ENCODE measurements at places on chromosomes 4 and X. TPM values are rescaled to one million over a fixed set of nuclear protein-coding genes. Genes with fewer than 3 reads are reported as not detected.

The DOK7 gene
- total RNA-seq: under 0.01 TPM

The AFP gene
- total RNA-seq: not detected

The FRAS1 gene
- 28.3 TPM for total RNA-seq

The FGFBP1 gene
- not detected for total RNA-seq

The MTMR8 gene
- 0.59 TPM for total RNA-seq

The ETDB gene
- not detected for total RNA-seq

Data from subcutaneous preadipocyte (primary cell).